RPMI7951 (cell line): ENCODE measurements at places on chromosomes 11 and 22.
A peak's percentile ranks its signal among the peaks of the same experiment; 100 is the strongest.

DNA sequence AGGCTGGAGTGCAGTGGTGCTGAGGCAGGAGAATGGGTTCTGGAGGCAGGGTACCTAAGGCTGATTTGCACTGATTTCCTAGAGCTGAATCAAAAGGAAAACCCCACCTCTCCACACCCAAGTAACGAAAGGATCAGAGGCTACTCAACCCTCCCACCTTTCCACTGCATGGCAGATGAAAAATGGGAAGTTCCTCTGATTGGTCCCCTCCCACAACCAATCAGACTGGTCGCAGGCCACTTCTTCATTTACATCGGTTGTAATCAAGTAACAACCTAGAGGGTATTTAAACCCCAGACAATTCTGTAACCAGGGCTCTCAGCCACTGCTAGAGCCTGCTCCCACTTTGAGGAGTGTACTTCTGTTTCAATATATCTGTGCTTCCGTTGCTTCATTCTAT, 18.6 kb upstream of the PARVB start:
- DNase-seq = no peak

DNA sequence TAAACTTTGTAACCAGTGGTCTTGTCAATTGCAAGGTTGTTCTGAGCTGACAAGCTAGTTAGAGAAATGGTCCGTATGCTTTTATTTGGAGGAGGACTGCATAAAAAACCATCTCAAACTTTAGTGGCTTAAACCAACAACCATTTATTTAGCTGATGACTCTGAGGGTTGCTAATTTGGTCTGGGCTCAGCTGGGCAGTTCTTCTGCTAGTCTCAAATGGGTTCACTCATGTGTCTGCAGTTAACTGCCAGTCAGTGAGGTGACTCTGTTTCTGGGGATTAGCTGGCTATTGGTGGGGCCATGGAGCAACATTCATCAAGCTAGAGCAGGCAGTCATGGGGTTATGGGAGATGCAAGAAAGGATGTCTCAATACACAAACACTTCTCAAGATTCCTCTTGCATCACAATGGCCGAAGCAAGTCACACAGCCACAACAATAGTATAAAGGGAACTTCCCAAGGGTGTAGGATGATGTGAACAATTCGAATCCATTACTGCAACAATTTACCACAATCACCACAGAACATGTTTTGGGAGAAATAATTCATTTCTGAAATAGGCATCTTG, 521.9 kb downstream of the INSC start:
- no peak for DNase-seq

- DNase-seq = no peak
These were observed 807 bp upstream of the ZNF74 start for GRCh38 chr22:20392983-20393704.

- DNase-seq = no peak
These were observed 725.0 kb downstream of the METTL15 start for GRCh38 chr11:28833169-28833568.

DNA sequence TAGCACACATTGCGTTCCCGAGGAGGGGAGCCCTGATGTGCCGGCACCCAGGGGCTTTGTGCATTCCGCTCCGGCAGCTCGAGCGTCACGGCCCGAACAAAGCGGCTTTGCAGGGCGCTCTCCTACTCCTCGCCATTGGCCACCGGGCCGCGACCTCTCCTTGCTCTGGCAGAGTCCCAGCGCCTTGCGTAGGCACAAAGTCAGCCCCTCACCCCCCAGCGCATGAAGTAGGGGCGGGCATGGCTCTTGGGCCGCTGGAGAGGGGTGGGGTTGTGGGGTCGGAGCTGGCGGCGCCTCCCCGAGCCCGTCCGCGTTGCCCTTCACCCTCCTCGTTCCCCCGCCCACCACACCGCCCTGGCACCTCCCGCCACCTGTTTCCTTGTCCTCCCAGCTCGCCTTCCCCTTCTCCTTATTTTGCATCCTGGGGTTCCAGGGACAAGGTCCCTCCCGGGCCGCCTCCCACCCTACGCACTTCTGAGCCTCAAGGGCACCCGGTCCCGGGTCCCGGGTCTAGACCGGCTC, 753 bp upstream of the PPARA start:
- DNase-seq = no peak

- no peak for DNase-seq
These were observed 3.4 kb upstream of the MRPL16 start for GRCh38 chr11:59814021-59814420.

DNA sequence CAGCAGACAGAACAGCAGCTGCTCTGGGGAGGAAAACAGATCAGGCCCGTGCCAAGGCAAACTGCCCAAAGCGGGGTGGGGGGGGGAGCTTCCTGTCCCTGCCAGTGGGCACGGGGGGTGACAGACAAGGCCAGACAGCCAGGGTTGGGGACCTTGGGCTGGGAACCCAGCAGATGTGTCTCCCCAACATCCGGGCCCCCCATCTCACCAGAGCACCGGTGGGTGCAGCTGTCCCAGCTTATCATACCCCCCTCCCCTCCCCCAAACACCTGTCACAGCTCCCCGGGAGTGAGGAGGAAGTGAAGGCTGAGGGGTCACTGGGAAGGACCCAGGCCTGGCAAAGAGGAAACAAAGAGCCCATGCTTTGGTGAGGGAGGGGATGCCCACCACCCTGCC, 1.3 kb downstream of the PPP1R14B start:
- peak; percentile 64 for DNase-seq

GRCh38 chr11:111819161-111819828, 52.1 kb downstream of the ALG9 start:
- peak; percentile 15 for DNase-seq
